Tracheal epithelial cell (primary cell): ENCODE measurements at places on chromosomes 1 and 21. TPM values are rescaled to one million over a fixed set of nuclear protein-coding genes. Genes with fewer than 3 reads are reported as not detected.

DENND2C gene
- 25.1 and 25.6 TPM in 2 replicates for total RNA-seq

EVA1C gene
- total RNA-seq, result 6.0 and 25.2 TPM in 2 replicates

CFAP45 gene
- 0.24 and 0.64 TPM in 2 replicates for total RNA-seq

NBPF6 gene
- not detected in 2 replicates for total RNA-seq

CRABP2 gene
- total RNA-seq, result 30.1 and 132 TPM in 2 replicates

ALG14 gene
- 0.64 and 1.2 TPM in 2 replicates for total RNA-seq

DHRS3 gene
- 48.9 and 69.3 TPM in 2 replicates for total RNA-seq

F3 gene
- total RNA-seq, result 246 and 791 TPM in 2 replicates

FCRL2 gene
- total RNA-seq, result not detected in 2 replicates

AADACL3 gene
- total RNA-seq, result not detected in 2 replicates

OR10J5 gene
- total RNA-seq, result not detected in 2 replicates

TSPAN1 gene
- total RNA-seq, result 26.2 and 29.4 TPM in 2 replicates

C1orf116 gene
- total RNA-seq, result 19.3 and 29.2 TPM in 2 replicates

KIF21B gene
- 2.2 and 4.0 TPM in 2 replicates for total RNA-seq

TGFBR3 gene
- total RNA-seq, result 0.72 and 1.7 TPM in 2 replicates

MFSD2A gene
- total RNA-seq, result 17.1 and 17.8 TPM in 2 replicates

GUCA2B gene
- total RNA-seq, result not detected in 2 replicates

APOBEC4 gene
- total RNA-seq, result not detected in 2 replicates

ITLN2 gene
- total RNA-seq, result 0.64 TPM in 1 of 2 replicates, not detected in the other

GJA9 gene
- total RNA-seq, result 0.21 and 0.24 TPM in 2 replicates

HHIPL2 gene
- under 0.01 TPM in 1 of 2 replicates, not detected in the other for total RNA-seq

GRIK1 gene
- under 0.01 TPM in 1 of 2 replicates, not detected in the other for total RNA-seq

BATF3 gene
- 0.21 and 0.96 TPM in 2 replicates for total RNA-seq

LAMTOR5 gene
- total RNA-seq, result 23.2 and 29.9 TPM in 2 replicates

HHAT gene
- 7.7 and 9.2 TPM in 2 replicates for total RNA-seq

SVBP gene
- total RNA-seq, result 14.0 and 29.0 TPM in 2 replicates

AGRN gene
- 187 and 236 TPM in 2 replicates for total RNA-seq

ZFP69 gene
- 2.4 and 2.6 TPM in 2 replicates for total RNA-seq

NFASC gene
- 0.85 and 0.96 TPM in 2 replicates for total RNA-seq

SLC30A10 gene
- total RNA-seq, result not detected in 2 replicates

TCHH gene
- total RNA-seq, result under 0.01 TPM in 2 replicates

HIVEP3 gene
- total RNA-seq, result 0.24 TPM in 1 of 2 replicates, not detected in the other

EPHB2 gene
- 15.1 and 63.4 TPM in 2 replicates for total RNA-seq

RWDD3 gene
- total RNA-seq, result 7.2 and 8.3 TPM in 2 replicates

SLC25A34 gene
- 0.21 and 0.48 TPM in 2 replicates for total RNA-seq

RNF186 gene
- under 0.01 TPM in 1 of 2 replicates, not detected in the other for total RNA-seq

CR1L gene
- total RNA-seq, result not detected in 2 replicates

DCST1 gene
- 0.21 TPM in 1 of 2 replicates, not detected in the other for total RNA-seq

LIN28A gene
- not detected in 2 replicates for total RNA-seq

LCE3D gene
- not detected in 2 replicates for total RNA-seq

NPHS2 gene
- total RNA-seq, result not detected in 2 replicates

TLCD4 gene
- total RNA-seq, result 0.21 and 4.1 TPM in 2 replicates

DMRTB1 gene
- not detected in 2 replicates for total RNA-seq
